Fibroblast of villous mesenchyme (primary cell): ENCODE measurements at places on chromosomes 11 and 22.
A peak's percentile ranks its signal among the peaks of the same experiment; 100 is the strongest.

DNA sequence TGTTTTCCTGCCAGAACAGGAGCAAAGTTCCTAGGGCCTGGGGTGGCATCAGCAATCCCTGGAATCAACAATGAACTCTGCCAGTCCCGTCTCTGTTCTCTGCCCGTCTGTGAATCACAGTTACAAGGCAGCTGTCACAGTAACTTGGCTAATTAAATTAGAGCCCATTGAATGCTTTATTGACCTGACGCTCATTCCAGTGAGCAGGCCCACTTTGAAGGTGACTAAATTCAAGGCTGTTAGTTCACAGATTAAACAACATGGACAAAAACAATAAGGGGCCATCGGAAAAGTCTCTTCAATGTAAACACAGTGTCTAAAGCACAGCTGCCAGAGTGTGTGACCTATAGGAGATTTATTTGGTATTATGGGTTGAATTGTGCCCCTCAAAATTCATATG lies 17.7 kb upstream of the TMPRSS5 start:
- DNase-seq: no peak

- DNase-seq: no peak
Measured at GRCh38 chr11:78652843-78653239, 78.2 kb upstream of the NARS2 start.

- DNase-seq: no peak
Measured at GRCh38 chr22:37240941-37241320, 3.1 kb downstream of the RAC2 start.

- no peak for DNase-seq
Measured at GRCh38 chr11:33387996-33388395, 130.8 kb downstream of the HIPK3 start.

GRCh38 chr11:34488855-34489557 lies 24.6 kb downstream of the ELF5 start:
- DNase-seq: no peak

DNA sequence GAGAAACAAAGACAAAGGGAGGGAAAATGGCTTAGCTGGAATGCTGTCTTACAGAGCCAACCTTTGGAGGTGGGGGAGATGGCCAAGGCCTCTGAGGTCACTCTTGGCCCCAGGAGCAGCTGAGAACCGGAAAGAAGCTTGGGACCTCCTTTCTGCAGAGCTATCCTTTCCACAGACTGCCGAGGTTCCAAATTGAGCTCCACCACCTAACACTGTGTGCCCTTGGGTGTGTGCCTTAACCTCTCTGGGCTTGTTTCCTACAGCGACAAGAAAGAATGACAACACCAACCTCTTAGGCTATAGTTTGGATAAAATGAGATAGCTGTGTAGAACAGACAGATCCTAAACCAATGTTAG lies 23.2 kb downstream of the RTN4RL2 start:
- no peak for DNase-seq

GRCh38 chr22:21587803-21588611 lies 20.5 kb downstream of the UBE2L3 start:
- DNase-seq: peak; percentile 66

GRCh38 chr11:1632053-1632714 lies 2.6 kb downstream of the KRTAP5-5 start:
- no peak for DNase-seq

DNA sequence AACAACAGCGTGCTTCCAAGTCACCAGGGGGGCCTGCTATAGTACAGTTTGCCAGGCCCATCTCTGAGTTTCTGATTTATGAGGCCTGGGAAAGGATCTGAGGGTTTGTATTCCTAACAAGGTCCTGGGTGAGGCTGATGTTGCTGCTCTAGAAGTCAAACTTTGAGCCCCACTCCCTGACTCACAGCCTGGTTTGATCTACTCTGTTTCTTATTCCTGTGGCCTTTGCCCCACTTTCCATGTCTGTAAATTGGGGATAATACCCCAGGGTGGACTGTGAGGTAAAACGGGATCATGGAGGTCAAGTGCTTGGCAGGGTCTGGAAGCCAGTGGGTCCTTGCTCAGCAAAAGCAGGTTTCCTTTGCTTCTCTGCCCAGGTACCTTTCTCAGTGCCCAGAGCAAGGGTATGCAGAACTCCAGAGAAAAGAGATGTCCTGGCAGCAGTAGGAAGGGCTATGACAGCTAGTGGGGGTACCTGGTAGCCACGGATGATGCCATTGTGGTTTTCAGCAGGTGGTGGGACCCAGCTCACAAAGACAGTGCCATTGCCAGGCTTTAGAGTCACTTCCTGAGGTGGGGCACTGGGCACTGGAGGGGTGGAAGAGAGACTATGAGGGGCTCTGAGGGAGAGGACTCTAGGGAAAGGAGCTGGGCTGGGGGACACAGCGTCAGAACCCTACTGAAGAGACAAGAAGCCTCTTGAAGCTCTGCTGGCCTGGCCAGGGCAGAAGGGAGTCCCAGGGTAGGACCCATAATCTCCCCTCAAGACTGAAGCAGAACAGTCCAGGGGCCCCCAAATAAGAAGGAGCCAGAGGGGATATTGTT lies 2.8 kb downstream of the ROBO4 start:
- no peak for DNase-seq

GRCh38 chr11:46277622-46278386 lies at the start of gene CREB3L1:
TSS of gene CREB3L1 (plus strand) at chr11:46277662. CDS start at chr11:46278112, 450 bp downstream.
- peak; percentile 26 for DNase-seq

DNA sequence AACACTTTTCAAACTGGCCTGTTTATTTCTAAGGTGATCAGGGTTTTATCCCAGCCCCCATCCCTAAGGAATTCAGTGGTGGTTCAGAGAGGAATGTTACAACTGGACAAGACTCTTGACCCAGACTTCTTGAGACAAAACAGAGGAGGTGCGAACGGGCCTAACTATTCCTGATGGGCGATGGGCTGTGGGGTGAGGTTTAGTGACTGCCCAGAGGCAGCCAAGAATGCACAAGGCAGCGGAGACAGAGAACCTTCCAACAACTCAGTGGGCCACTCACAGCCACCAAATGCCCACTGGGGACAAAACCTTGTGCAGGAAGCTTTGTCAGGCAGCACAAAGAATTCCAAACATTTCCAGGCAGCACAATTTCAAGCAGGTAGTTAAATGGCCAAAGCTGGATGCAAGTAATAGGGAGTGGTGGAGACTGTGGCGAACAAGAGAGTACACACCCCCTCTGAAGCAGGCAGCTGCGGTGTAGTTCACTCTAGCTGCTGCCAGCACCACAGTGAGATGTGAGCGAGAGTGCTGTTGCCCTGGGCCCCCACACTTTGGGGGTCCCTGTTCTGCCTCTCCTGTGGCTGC lies 29.2 kb downstream of the SCUBE1 start:
- no peak for DNase-seq

- peak; percentile 16 for DNase-seq
Measured at GRCh38 chr11:43789700-43790443, 90.8 kb upstream of the ALKBH3 start.

GRCh38 chr11:3108183-3108721 lies 51.0 kb upstream of the CARS1 start:
- no peak for DNase-seq

DNA sequence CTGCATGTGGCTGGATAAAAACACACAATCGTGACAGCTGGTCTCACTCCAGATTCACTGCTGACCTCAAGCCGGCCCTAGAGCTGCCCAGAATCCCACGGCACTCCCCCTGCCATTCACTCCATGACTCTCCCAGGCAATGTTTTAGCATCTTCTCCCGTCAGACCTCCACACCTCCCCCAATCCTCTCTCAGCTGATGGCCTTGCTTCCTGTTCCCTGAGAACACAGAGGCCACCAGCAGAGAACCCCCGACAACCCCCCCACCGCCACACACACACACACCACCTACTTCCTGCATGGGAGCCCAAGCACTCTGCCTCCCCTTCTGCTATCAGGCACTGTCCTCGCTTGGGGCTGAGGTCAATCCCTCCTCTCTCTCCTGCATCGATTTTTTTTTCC lies 9.3 kb downstream of the TNKS1BP1 start:
- DNase-seq: peak; percentile 73

DNA sequence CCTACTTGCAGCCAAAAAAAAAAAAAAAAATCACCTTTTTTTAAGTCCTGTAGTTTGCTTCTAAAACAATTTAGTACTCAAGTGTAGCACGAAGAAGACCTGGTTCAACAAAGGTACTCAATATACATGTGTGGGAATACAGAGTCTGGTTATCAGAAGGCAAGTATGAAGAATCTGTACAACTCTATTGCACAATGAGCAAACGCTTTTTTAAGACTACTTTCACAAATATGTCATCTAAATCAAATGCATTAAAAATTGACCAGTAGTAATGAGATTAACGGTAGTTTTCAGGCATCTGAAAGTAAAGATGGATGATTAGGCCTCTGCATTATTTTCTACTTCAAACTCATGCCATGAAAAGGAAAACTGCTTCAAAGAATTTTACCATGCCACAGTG lies 9.5 kb downstream of the CHORDC1 start:
- DNase-seq: no peak

GRCh38 chr22:37229012-37229804 lies 14.9 kb downstream of the RAC2 start:
- peak; percentile 83 for DNase-seq

DNA sequence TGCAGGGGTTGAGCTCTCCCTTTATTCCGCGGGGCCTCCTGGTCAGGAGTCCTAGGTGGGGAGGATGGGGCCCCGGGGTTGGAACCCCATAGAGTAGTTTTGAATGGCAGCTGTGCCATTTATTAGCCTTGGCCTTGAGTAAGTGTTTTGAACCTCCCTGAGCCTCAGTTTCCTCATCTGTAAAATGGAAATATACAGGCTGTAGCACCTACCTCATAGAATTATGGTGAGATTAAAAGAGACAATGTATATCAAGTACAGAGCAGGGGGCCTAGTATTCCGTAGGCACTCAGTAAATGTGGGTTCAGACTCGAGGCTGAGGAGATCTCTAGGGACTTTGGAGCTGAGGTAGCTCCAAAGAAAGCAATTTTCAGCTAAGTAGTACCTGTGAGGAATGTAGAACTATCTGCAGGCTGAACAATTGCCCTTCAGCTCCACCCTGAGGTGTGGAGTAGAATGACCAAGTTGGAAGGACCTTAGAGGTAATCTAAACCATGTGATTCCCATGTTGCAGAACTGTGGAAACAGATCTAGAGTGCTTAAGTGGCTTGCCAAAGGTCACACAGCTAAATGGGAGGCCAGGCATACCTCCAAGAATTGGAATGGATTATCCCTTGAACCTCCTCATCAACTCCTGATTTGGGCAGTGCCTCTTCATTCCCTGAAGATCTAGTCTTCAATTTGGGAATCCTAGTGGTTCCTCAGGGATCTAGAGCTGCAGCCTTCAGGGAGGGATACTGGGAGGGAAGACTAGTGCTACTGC lies 682 bp downstream of the PGAP2 start:
- DNase-seq: peak; percentile 52

GRCh38 chr11:6455070-6455469 lies 14.3 kb upstream of the HPX start:
- DNase-seq: no peak

GRCh38 chr11:124745835-124746620 lies 6.0 kb downstream of the VSIG2 start:
- no peak for DNase-seq
